ENCODE measurements at places on chromosomes 3 and 15.

DNA sequence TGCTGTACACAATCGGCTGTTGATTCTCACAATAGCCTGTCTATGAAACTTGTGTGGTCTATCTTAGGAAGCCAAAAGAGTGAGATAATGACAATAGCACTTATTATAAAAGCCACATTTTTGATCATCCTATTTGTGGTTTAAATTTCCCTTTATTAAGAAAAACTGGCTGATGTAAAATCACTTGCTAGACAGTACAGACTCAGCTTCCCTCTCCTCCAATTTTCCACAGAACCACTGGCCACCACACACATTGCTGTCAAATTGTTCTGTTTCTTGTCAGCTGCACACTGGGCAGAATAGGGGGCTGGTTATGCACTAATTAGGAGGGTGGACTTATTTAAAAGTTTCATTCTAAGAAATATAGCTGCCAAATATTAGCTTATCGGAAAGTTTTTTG, 425.9 kb downstream of the EPHA3 start:
- no peak for DNase-seq

- no peak for DNase-seq
These were observed 71.3 kb upstream of the ETV5 start for GRCh38 chr3:186180151-186180550.

GRCh38 chr3:110738531-110738930, 333.1 kb upstream of the NECTIN3 start:
- DNase-seq = no peak

DNA sequence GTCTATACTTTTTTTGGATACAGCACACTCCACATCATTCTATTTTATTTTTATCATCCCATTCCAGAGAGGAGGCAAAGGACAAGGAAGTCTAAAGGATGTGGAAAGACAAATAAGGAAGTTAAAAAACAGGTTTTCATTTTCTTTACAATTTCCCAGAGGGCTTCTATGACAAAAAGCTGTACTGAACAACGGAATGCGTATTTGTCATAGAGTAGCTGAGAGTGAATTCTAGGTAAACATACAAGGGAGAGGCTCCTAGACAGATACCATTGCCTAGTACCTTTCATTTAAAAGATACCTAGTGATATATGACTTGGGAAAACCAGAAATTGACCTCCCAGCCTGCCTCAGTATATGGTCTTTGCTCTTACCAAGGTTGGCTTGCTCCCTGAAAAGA, 341.7 kb downstream of the FHIT start:
- no peak for DNase-seq

DNA sequence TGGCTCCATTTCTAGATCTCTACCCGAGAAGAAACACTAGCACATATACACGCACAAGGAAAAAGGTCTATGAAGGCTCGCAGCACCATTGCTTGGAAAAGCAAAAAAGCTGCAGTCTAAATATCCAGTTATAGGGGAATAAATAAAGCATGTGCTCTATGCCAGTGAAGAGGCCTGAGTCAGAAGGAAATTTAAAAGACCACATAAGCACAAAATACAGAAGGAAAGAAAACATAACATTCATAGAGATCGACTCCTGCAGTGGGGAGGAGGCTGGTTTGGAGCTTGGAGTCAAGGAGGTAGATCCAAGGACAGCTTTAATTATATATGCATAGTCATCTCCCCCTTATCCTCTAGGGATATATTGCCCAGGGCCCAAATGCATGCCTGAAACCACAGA, 114.4 kb downstream of the PDZRN3 start:
- DNase-seq = no peak

- no peak for DNase-seq
These were observed 230.3 kb downstream of the FGF12 start for GRCh38 chr3:192496905-192497587.

GRCh38 chr3:19711160-19711782, 222.7 kb downstream of the EFHB start:
- no peak for DNase-seq

DNA sequence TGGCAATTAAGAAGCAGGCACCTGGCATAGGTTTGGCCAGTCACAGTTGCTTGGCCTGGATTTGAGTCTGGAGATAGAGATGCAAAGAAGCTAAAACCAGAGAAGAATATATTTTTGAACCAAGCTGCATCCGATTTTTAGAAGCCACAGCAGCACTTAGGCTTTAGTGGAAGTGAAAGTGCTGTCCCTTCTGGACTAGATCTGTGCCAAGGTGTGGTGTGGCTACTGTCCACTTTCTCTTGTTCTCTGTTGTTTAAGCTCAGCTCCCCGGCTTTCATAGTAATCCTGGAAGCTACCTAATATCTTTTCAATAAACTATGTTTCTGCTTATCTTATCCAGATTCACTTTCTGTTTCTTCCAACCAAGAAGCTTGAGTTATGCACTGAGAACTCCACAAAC, 183.4 kb upstream of the THRB start:
- DNase-seq = no peak

DNA sequence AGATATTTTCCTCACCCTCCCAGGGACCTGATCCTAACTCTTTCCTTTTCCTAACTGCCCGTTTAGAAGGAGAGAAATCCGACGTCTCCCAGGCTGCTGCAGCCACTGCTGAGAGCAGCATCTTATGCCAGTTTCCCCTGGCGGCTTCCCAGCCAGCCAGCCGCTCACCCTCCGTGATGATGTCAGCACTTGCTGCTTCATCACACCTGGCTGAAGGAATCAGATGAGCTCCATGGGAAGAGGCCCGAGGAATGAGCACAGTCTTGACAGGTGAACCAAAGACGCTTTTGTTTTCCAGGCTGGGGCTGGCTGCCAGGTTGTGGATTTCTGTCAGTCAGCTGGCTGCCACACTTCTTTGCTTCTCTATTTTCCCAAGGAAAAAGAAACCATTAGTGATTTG, 445.1 kb upstream of the RBMS3 start:
- DNase-seq = no peak

GRCh38 chr3:57382933-57383332, 90.4 kb upstream of the ASB14 start:
- DNase-seq = no peak

DNA sequence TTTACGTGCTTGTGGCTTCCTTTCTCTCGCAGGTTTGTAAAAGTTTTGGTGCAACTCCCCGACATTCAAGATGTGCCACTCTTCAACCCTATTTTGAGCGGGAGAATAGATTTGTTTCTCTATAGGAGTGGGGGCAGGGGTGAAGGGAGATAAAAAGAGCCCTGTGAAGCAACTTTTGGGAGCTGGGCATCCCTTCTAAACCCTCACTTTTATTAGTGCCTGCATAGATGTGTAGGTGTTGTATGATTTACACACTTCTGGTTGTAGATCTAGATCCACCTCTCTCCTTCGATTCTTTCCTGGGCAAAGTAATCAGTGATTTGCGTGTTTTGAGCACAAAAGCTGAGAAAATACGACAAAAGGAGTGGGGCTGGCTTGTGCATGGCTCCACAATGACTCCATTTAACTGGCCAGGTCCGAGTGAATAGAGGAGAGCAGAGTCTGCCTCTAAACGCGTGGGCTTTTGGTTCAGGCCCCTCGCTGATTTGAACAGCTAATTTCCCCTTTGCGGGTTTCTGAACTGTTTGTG, 17.7 kb downstream of the SOX2 start:
- DNase-seq = no peak

GRCh38 chr15:99732124-99732750, 1.0 kb downstream of the LYSMD4 start:
- no peak for DNase-seq

DNA sequence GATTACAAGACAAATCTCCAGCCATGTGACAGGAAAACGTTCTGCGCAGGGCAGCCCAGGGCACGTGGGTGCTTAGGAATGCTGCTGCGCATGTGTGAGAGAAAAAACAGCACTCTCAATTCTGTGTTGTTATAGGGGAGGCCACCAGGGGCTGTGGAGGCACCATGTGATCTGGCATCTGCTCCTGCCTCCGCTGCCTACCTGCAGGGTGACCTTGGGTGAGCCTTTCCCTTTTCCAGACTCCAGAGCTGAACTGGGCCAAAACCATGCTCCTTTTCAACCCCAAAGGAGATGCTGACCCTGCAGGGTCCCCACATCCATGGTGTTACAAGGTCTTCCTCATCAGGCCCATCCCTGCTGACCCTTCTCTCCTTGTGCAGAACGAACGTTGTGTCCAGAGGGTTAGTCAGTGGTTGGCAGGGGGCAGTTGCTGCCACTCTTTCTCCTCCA, 81.5 kb upstream of the RASGRF1 start:
- no peak for DNase-seq

- no peak for DNase-seq
These were observed 247.9 kb downstream of the ZPLD1 start for GRCh38 chr3:102682741-102683140.

DNA sequence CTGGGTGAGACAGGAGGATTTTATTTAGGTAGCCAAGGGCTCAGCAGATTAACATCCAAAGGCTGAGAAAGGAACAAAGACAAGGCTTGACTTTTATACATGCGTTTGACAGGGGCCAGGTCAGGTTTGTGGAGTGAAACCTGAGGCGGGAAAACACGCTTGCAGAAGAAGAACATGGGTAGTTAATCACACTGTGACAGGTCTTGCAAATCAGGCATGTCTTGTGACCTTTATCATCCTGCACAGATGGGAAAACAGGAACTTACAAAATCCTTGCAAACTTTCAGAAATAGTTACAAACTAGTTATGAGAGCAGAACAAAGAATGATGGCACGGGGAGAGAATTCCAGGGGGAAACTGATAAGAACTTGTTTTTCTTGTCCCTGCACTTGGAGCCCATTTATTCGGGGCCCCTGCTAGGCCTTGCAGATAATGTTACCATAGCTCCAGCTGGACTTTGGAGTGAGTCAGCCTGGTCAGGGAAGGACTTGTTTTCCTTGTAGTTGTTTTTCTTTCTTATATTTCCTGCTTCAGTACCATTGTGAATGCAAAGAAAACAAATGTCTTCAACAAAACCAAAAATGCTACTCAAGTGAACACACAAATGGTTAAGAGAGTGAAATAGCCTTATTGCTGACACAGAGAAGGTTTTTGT, 965.9 kb upstream of the ROBO1 start:
- DNase-seq = no peak

- no peak for DNase-seq
These were observed 174.3 kb upstream of the UBE3A start for GRCh38 chr15:25613134-25613533.

DNA sequence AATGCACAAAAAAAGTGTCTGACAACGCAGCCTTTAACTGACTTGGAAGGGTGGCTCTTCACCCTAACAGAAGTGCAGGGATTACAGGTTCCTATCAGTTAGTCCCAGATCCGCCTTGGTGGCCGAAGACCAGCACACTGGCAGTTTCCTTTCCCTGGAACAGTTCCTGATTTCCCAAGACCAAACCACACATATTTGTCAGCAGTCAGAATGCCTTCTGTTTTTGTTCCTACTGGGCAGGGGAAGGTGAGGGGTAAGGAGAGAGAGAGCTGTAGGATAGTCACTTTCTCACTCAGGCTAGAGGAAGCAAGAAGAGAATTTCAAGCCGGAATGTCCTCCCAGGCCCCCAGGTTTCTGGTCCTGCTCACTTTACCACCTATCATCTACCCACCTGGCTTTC, 9.2 kb downstream of the CXCR6 start:
- no peak for DNase-seq

DNA sequence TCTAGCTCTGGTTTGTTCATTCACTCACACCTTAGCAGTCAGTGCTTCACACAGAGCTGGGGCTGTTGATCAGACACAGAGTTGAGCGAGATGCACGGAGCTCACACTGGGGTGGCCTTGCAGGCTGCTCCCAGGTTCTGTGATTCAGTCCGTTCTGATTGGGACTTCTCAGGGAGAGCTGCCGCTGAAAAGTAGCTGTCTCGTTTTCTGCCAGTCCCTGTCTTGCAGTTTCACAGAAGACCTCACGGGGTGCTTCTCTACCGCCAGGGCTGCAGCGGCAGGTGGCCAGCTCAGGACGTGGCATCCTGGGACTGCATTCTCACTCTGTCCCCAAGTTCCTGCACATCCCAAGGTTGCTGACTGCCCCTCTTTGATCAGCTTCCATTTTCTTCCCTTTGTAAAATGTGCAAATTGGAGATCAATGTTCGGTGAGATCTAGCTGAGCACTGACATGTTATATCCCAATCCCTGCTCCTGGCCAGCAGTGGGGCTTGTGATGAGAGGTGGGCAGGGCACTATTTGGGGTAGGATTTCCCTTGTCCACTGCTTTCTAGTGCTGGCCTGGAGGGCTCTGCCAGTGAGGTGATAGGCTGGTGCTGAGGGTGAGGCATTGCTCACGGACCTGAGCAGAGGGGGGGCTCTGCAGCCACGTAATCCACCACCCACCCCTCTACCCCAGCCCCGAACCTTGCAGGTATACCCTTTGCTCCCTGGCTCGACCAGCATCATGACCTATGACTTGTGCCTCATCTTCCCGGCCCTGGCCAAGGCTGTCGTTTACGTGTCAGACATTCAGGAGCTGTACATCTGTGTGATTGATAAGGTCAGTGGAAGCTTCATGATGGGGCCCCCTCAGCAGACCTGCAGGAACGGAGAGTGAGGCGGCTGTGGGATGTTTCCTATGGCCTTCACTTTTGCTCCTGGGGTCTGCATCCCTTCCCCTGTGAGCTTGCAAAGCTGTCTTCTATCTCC, 5.3 kb upstream of the TXNRD3 start:
- no peak for DNase-seq

GRCh38 chr3:8638994-8639658, 5.5 kb downstream of the SSUH2 start:
- no peak for DNase-seq

DNA sequence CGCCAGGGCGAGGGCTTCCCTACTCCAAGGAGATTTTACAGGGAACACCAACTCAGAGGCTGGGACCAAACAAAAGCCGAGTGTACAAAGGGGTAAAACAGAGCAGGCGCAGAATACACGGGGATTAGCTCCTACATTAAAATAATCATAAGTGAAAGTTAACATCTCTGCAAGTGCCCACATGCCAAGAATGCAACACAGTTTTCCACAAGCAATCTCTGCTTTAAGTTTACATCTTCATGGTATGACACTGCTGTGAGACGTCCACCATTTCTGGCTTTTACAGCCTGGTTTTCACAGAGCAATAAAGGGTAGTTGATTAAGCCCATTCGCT, 500 bp upstream of the VGLL3 start:
- DNase-seq = no peak

DNA sequence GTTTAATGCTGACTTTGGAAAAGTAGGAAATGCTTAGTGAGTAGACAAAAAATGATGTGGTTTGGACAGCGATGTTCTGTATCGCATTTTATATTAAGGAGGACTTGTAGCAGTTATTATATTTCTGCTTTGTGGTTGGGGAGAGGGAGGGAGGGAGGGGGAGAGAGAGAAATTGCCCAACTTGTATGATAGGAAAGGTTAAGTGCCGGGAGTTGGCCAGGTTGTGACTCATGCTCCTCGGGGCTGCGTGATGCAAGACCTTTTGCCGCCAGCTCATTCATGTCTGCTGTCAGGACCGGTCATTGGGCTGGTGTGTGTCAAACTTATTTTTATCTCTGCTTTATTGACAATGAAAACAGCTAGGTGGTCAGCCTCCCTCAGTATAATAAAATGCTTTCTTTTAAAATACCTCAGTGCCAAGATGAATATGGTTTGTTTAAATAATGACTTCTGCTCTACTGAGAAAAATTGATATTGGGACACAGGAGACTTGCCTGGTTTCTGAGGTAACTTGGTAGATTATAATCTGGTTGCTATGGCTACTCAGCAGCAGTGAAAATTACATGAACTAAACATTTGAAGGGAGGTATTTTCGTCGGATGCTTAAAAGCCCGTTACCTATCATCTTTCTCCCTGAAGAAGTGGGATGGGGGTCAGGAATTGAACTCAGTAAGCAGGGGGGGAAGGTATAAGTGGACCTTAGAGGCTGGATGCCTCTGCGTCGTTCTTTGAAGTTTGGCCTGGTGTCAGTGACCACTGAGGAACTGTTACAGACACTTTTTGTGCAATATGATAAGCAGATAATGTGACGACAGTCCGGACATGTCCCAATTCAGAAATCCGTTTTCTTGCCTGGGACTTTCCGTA, 90.7 kb downstream of the FNDC3B start:
- peak; percentile 48 for DNase-seq
